ENCODE measurements at places on chromosomes 11 and 22.

- DNase-seq = no peak
Measured at GRCh38 chr22:48581205-48581766, 1246.4 kb downstream of the BRD1 start.

DNA sequence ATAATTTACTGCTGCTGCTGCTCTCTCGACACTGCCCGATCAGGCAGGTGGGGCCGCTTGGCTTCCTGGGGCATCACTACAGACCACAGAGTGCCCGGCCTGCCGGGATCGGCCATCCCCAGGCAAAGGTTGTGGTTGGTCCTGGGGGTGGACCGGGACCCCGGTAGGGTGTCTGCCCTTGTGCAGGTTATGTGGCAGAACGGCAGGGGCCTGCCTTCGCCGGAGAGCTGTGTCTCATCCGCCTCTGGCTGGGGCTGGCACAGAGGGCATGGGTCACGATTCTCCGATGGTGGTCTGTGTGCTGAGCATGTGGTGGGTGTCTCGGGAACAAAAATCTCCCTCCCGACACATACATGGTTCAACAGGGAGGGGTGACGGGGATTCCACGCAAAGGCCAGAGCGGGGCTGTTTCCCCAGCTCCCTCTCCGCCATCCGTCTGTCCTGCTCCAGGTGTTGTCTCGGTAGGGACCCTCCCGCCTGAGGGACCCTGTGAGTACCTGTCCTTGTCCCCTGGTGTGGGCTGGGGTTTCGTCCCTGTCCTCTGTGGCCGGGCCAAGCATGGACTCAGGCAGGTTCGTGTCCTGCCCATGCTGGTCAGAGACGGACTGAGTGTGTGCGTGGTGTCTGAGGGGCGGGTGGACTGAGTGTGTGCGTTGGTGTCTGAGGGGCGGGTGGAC lies 7.8 kb downstream of the GRAMD4 start:
- DNase-seq = no peak

DNA sequence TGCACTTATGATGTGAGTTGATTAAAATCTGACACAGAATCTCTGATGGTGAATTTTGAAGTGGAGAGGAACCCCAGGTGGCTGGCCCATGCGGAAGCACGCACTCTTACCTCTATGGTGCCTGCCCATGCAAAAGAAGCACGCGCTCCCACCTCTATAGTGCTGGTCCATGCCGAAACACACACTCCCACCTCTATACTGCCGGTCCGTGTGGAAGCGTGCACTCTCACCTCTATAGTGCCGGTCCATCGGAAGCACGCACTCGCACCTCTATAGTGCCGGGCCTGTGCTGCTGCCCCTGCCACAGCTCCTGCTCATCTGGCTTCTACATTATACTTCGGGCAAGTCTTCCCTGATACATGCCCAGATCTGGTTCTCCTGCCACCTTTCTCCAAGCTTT lies 36.8 kb upstream of the SLC25A1 start:
- DNase-seq = no peak

- no peak for DNase-seq
Measured at GRCh38 chr22:21972293-21972779, 10.3 kb downstream of the TOP3B start.

DNA sequence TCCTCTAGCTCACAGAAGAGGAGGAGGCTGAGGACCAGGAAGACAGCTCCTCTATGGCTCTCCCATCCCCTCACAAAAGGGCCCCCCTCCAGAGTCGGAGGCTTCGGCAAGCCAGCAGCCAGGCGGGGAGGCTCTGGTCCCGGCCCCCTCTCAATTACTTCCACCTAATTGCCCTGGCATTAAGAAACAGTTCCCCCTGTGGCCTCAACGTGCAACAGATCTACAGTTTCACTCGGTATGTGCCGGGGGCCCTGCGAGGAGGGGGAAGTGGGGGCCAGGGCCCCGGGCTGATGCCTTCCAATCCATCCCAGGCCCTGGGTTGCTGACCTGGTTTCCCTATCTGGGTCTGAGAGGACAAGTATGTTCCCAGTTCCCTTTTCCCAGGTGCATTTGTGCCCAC lies 7.9 kb downstream of the FOXR1 start:
- no peak for DNase-seq

GRCh38 chr11:66547662-66548009 lies 933 bp downstream of the ACTN3 start:
- DNase-seq = no peak

- no peak for DNase-seq
Measured at GRCh38 chr11:796565-797295, 1.4 kb downstream of the SLC25A22 start.

DNA sequence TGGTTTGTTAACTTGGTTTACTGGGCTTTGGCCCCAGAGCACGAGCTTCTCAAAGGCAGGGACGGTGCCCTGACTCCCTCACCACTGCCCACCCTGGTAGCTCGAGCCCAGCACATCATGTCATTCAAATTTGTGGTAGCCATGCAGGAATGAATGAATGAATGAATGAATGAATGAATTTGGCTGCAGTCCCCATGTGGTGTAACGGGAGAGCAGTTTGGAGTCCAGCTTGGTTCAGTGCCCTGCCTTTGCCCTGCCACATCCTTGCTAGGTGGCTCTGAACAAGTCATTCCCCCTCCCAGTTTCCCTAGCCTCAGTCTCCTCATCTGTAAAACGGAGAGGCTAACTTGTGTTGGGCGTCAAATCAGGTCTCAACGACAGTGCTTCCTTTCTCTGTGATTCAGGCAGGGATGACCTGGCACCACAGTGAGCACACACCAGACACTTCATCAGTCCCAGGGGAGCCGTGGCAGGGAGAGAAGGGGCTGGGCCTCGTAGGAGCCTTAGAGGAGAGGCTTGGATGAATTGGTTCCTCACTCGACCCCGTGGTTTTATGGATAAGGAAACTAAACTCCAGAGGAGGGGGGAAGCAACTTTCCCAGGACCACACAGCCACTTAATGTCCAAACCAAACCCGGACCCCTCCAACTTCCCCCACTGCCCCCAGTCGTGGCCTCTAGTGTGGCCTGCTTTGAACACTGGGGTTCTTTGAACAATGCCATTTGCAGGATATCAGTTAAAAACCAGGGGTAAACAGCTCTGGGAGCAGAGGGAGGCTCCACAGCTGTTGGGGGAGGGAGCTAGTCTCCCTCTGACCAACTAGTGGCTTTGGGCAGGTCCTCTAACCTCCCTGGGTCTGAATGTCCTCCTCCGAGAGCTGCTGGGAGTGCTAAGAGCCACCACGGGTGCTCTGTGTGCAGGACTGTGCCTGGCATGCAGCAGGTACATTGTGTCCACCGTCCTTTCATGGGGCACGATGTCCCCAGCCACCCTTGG lies 86.2 kb downstream of the CACNA1I start:
- no peak for DNase-seq

DNA sequence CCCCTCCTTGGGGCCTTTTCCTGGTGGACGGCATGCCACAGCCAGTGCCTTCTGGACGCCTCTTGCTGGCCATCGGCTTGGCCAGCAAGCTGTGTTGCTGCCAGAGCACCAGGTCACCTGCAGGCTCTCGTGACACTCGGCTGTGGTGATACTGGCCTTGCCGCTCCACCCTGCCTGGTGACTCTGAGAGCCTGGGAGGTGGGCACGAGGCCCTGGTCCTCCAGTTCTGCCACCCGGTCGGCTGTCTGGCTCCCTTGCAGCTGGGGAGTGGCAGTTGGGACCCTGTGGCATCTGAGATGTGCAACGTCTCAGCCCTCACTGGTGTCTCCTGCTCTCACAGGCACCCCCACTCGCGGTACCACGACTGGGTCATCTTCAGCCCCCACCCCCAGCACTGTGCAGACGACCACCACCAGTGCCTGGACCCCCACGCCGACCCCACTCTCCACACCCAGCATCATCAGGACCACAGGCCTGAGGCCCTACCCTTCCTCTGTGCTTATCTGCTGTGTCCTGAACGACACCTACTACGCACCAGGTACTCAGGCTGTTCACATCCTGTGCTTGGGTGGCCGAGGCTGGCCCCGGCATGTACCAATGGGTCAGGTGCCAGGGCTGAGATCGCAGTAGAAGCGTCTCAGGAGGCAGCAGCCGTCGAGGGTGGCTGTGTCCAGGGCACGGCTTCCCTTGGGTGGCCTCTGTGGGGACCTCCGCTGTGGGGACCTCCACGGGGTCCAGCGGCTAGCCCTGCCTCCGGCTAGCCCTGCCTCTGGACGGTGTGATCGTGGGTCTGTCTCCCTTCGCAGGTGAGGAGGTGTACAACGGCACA lies 26.0 kb downstream of the MUC2 start:
- no peak for DNase-seq

DNA sequence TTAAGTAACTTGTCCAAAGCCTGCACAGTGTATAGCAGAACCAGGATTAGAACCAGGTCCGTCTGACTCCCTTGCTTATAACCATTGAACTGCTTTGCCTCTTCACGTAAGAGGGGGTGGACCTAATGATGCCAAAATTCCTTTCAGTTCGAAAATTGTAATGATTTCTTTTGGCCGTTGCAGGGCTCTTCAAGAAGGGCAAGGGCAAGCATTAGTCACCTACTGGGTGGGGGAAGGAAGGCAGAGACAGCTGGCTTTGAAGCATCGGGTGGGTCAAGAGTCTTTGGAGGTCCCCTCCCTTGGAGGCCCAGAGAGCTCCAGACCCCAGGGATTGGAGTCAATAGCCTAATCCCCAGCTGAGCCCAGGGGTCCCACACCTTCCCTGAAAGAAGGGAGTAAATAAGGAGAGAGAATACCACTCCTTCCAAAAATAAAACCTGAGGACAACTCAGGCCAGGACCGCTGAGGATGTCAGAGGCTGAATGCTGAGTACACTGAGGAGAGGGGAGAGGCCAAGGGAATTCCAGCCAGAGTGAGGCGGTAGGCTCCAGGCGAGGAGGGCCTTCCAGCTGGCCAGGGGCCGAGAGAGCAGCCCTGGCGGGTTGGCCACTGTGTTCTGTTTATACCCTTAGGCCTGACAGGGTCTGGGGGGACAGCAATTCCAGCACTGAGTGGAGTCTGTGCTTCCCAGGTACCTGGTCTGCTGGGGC lies 14.1 kb downstream of the CREB3L1 start:
- no peak for DNase-seq

- DNase-seq = no peak
Measured at GRCh38 chr11:22407921-22408320, 69.7 kb downstream of the SLC17A6 start.

DNA sequence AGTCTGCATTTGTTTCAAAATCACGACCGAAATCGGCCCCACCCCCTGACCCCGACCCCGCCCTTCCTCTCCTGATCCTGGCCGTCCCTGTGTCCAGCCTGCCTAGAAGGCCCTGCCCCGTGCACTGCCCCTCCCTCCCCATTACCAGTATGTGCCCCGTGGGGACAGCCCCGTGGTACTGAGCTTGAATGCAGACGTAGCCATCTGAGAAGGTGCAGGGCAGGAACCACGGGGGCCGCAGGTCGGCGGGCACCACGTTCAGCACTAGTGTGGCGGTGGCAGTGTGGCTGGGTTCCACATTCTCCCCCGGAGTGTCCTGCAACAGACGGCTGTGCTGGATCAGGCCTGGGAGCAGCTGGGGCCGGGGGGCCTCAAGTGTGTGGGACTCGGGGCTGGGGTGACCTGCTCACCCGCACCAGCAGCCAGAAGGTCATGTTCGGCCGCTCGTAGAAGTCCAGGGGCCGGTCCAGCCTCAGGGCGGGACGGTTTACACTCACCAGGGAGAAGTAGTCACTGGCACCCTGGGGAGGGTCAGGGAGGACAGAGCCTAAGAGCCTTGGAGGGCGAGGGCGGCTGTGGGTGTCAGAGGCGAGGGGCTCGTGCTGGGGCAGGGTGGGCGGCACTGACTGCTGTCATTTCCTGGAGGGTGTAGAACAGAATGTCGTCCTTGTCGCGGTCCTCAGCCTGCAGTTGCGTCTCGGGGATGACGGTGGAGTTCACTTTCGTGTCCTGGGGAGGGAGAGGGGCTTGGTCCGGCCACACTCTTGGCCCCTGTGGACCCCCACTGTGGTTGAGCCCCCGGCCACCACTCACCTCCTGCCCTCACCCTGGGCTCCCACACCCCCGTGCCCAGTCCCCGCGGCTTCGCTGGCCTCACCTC lies 3.6 kb downstream of the CDHR5 start:
- DNase-seq = no peak

- no peak for DNase-seq
Measured at GRCh38 chr11:79244241-79244772, 196.5 kb downstream of the TENM4 start.

- no peak for DNase-seq
Measured at GRCh38 chr11:16215352-16215751, 141.0 kb downstream of the SOX6 start.

GRCh38 chr11:21148376-21148775 lies 479.0 kb downstream of the NELL1 start:
- DNase-seq = no peak

DNA sequence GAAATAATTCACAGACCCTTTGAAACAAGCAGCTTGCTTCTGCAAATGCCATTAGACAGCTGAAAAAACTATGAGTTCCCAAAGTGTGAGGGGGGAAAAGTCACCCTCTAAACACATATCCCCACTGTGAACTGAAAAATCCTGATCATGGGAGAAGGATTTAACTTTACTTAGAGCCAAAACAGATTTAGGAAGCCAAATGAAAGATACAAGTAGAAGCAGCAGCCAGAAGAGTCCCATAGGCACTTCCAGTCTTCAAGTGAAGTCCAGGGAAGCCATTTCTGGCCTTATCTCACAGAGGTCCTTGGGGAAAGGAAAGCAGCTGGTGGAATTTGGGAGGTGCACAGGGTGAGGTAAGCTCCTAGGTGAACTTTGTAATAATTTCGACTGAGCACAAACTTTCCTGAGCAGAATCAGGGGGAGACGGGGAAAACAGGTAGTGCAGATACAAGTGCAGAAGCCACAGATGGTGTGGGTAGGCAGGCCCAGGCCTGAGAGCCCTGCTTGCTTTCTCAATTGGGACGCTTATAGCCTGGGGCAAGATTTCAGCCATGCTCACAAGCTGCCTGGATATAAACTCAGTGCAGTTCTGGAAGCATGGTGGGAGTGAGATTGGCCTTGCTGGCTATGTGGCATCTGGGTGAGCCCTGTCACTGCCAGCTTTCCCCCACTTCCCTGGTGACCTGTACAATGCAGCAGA lies 44.8 kb downstream of the GAS2 start:
- no peak for DNase-seq

- DNase-seq = no peak
Measured at GRCh38 chr11:1751999-1752906, 1.9 kb upstream of the IFITM10 start.

DNA sequence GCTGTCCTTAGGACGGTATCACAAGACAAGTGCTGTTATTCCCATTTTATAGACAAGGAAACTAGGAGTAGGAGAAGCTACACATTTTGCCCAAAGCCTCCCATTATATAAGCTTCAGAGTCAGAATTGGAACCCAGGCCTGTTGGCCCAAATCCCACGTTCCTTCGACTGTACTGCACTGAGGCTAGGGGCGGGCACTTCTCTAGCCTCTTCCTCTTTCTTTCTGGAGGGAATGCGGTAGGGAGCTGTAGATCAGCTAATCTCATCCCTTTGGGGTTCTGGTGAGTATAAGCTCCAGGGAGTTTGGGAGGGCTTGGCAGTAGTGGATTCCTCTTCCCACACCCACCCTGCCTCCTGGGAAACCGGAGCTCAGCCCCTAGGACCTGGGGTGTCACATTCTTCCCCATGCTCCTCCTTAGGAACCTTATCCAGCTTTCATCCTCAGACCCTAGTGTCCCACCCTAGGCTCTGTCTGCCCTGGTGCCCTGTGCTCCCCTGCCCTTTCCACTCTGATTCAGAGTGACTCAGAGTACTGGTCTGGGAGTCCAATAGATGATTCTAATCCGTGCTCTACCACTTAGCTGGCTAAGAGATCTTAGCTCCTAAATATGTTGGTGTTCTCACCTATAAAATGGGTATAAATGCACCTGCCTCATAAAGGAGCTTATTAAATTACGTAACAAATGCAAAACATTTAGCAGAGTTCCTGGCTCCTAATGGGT lies 29.3 kb downstream of the PHLDB1 start:
- no peak for DNase-seq

- DNase-seq = no peak
Measured at GRCh38 chr22:46452195-46453005, 85.0 kb downstream of the CELSR1 start.

Data from stimulated activated CD4-positive, alpha-beta T cell treated with anti-CD3 and anti-CD28 coated beads, Interleukin-12 subunit alpha, Interleukin-12 subunit beta, amount 100 ng/mL, for 24 hours (primary cell).